Fibroblast of lung (primary cell): ENCODE measurements at places on chromosomes 13 and 19.

GRCh38 chr13:114027826-114028225, 54.0 kb upstream of the C13orf46 start:
- DNase-seq: no peak

GRCh38 chr19:51799034-51799773, 4.2 kb downstream of the FPR3 start:
- DNase-seq: peak; percentile 97

DNA sequence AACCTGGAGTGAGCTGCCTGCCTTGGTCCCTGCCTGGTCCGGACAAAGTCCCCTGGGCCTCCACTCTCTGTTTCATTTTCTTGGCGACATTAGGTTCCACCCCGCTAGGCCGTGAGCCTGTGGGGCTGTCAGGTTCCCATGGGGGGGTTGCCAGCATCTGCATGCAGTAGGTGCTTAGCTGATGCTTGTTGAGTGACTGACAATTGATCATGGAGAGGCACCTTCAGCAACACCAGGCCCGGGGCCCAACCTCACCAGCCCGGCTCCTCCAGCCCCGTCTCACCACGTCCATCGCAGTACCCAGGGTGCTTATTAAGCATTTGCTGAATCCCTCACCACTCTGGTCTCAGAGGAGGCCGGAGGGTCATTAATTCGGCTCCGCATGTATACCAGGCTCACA, 13.4 kb downstream of the MISP start:
- DNase-seq: no peak

GRCh38 chr19:45809643-45810159, 5.4 kb downstream of the RSPH6A start:
- DNase-seq: peak; percentile 81

- peak; percentile 39 for DNase-seq
These were observed 2.7 kb upstream of the C1QTNF9 start for GRCh38 chr13:24306632-24307031.

- peak; percentile 6 for DNase-seq
These were observed 263.6 kb upstream of the GPC6 start for GRCh38 chr13:92963029-92963428.
